DMS79 treated with DMSO at 0.1 percent for 48 hours (cell line): ENCODE measurements at places on chromosomes 6 and 20.

DNA sequence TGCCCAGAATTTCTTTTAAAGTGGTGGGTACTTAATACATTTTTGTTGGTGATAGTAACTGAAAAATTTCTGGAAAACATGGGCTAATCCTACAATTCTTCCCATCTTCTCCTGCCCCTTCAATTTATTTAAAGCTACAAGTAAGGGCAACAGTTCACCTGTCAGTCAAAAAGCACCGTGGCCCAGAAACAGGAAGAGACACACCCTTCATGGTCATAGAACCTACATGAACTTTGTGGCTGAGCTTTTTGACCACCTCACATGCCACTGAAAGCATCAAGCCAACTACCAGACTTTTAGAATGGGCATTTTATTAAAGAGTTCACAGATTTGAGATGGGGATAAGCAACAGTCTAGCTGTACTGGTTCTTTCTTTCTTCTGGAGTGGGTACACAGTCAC is 201.1 kb upstream of the CNR1 start:
- no peak for DNase-seq

DNA sequence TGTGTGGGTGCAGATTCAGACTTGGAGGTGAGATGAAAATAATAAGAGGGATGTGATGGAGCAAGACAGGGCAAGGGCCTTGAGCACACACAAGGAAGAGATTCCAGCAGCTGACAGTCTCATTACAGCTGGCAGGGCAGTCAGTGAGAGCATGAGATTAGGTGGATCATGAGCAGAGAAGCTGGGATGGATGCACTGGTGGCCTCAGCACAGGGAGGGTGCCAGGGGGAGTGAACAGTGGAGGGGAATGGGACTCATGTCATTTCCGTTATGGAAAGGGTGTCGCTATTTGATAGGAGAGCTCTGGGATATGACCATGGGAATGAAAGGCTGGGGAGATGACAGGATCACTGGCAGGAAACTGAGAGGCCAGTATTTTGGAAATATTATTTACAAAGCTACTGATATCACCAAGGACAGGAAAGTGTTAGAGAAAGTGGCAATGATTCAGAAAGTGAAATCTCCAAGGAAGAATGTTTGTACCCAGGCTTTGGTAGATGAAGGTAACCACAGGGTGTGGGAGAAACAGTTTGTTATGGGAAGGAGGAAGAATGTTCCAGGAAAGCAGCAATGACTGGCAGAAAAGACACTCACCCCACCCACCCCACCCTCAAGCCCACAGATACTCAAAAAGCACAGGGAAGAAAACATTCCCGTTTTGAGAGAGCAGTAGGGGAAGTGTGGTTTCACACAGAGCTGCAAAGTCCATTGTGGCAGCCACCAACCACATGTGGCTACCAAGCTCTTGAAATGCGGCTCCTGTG is 214.7 kb upstream of the PROKR2 start:
- DNase-seq: no peak

- no peak for DNase-seq
Measured at GRCh38 chr6:37456126-37456525, 23.1 kb downstream of the CMTR1 start.

- no peak for DNase-seq
Measured at GRCh38 chr6:4613795-4614194, 162.4 kb upstream of the CDYL start.

GRCh38 chr20:29313481-29313880 is 1944.0 kb upstream of the DEFB115 start:
- no peak for DNase-seq

DNA sequence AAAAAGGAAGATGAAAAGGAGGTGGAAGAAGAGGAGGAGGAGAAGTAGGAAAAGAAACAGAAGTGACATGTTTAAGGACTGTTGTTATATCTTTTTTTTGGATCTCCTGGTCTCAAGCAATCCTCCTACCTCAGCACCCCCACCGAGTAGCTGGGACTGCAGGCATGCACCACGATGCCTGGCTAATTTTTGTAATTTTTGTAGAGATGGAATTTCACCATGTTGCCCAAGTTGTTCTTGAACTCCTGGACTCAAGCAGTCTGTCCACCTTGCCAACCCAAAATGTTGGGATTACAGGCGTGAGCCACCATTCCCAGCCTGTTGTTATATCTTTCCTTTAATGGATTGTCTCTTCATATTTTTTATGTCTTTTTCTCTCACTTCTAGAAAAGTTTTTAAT is 19.5 kb upstream of the BCLAF1 start:
- no peak for DNase-seq

GRCh38 chr20:62376112-62377063 is 9.3 kb upstream of the LAMA5 start:
- no peak for DNase-seq

DNA sequence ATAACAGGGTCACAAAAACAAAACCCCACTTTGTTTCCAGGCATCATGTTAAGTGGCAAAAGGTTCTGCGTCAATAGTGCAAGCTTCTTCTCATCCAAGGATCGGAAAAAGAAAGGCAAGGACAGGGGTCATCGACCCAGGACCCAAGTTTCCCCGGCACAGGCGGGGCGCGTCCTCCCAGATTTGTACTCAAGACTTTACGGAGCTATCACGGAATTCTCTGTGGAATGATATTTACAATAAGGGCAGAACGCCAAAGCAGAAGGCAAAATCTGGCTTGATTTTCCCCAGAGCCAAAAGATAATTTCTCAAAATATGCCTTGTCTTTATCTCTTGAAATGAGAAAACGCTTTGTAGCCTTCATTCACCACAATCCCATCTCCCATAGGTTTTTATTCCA is 25.5 kb downstream of the PDE10A start:
- DNase-seq: no peak

DNA sequence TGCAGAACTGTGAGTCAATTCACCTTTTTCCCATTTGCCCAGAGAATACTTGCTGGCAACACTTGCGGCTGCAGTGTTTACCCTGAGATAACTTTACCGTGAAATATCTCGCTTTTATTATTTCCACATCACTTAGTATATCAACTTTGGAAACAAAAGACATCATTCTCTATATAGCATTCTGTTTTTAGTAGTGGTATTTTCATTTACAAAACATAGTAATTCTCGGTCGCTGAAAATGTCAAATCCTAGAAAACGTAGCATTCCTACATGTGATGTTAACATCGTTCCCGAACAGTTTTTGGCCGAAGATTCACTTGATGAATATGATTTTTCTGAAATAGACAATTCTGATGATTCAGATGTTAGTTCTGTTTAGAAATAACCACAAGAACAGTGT is 52.0 kb downstream of the NHLRC1 start:
- no peak for DNase-seq

GRCh38 chr6:163354761-163355425 is 59.6 kb upstream of the QKI start:
- DNase-seq: no peak

DNA sequence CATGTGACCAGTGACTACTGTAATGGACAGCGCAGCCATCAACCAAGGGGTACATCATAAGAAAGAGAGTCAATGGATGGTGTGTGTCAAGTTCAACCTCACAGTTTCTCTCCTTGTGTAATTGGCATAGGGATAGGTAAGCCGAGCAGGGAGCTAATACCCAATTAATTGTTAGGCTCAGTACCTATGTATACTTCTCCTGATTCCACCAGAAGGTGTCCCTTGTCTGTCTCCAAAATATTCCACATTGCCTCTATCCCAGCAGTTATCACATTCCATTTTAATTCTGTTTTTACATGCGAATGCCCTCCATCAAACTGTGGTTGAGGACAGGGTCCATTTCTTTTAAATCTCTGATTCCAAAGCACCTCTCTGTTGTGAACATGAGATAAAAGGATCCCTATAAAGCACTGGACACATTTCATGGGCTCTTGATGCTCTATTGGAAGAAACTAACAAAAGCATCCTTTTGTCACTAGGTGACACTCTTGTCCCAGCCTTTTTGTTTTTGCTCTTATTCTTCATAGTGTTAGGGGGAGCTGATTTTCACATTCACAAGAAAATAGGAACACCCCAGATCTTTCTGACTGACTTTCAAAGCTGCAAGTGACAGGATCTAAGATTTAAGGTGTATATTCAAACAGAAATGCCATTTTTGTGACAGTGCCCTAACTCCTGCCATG is 38.9 kb downstream of the FBXO9 start:
- DNase-seq: no peak

DNA sequence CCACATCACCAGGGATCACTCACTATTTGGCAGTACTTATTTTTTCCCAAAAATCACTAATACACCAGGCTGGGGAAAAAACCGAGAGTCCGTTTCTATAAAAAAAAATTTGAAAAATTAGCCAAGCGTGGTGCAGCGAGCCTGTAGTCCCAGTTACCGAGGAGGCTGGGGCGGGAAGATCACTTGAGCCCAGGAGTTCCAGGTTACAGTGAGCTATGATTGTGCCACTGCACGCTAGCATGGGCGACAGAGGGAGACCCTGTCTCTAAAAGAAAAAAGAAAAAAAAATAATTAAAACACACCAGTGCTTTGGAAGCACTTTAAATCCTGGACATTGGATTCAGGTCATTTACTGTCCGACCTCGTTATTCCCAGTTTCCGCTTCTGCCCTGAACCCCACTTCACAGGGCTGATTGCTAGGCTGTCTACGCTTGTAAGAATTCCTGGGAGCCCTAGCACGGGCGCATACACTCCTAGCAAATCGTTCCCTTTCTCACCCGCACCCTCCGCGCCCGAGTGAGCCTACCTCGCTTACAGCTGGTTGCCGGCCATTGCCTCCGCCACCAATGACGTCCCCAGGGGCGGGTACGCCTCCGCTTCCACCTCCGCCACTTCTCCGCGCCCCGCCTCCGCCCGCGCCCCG is at the start of gene TPMT:
Gene TPMT, minus strand, starts transcription at position 571 of the 643 bp plus-strand sequence. CDS start 5,950 bp downstream, outside the sequence.
- peak; percentile 94 for DNase-seq

- no peak for DNase-seq
Measured at GRCh38 chr6:136769124-136769523, 23.2 kb downstream of the MAP3K5 start.

GRCh38 chr6:111717621-111718020 is 111.9 kb upstream of the TRAF3IP2 start:
- DNase-seq: no peak

- no peak for DNase-seq
Measured at GRCh38 chr6:87807475-87807874, 105.4 kb upstream of the AKIRIN2 start.

GRCh38 chr6:167712731-167713475 is 113.8 kb upstream of the AFDN start:
- no peak for DNase-seq

GRCh38 chr6:112951829-112952228 is 604.7 kb downstream of the RFPL4B start:
- DNase-seq: peak; percentile 91

GRCh38 chr20:4555188-4555890 is 166.4 kb upstream of the PRND start:
- DNase-seq: no peak

DNA sequence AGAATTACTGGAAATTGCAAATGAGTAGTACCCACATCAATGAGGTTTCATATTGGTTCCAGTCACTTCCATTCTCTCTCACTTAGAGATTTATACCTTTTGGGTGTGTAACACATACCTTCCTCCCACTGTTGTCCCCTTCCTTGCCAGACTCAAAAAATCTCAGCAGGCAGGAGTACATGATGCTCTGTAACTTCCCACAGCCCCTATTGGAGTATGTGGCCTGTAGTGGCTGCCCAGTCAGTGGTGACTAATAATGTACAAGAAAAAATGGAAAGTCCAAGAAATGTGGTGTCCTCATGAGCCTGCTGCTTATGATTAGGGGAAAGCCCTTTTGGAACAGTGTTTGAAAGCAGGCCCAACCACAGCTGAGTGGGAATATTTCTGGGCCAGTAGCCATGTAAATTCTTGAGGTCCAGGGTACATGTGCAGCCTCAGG is 312.0 kb downstream of the ZFAND3 start:
- no peak for DNase-seq

DNA sequence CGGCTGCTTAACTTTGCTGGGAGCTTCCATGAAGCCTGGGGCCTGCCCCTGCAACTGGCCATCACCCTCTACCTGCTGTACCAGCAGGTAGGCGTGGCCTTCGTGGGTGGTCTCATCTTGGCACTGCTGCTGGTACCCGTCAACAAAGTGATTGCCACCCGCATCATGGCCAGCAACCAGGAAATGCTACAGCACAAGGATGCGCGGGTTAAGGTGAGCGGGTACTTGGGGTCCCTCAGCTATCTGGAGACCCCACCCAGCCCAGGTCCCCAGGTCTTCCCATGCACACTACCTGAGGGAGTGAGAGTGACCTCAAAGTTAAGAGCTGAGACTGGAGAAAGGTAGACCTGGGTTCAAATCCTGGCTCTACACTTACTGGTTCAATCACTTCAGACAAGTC is 5.8 kb downstream of the ABCC10 start:
- no peak for DNase-seq

- peak; percentile 33 for DNase-seq
Measured at GRCh38 chr6:99393366-99393697, 663 bp downstream of the COQ3 start.

GRCh38 chr6:41236276-41236675 is 8.1 kb downstream of the TREML4 start:
- DNase-seq: no peak

DNA sequence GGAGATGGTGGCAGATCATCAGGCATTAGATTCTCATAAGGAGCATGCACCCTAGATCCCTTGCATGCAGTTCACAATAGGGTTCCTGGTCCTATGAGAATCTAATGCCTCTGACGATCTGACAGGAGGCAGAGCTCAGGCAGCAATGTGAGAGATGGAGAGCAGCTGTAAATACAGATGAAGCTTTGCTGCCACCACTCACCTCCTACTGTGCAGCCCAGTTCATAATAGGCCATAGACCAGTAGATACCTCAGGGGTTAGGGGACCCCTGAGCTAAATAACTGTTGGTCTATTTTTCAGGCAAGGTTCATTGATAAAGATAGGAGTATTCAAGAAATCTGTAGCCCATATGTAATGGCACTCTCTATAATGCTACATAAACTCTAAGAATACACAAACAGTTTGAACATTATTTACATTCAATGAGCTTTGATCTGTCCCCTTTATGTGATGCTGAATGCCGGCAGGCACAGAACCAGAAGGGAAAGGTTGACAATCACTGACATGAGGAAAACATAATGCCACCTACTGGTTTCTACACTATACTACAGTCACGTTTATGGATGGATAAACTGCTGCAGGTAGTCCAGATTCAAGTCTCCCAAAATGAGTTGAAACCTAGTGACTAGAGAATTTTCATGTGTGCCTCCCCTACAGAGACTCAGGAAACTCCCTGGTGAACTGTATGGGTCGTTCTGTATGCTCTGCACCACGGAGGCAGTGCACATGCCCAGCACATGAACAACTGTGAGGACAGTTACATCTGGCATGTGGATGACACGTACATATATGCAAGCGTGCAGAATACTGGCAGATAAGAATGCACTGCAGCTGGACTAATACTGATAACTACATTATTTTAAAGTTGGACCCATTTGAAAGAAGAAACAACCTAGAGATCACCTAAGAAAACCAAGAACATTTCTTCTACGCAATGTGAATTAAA is 72.0 kb downstream of the DST start:
- DNase-seq: peak; percentile 30

GRCh38 chr20:11436113-11436905 is 481.4 kb upstream of the BTBD3 start:
- no peak for DNase-seq
